ENCODE measurements at places on chromosomes 7 and 10.

DNA sequence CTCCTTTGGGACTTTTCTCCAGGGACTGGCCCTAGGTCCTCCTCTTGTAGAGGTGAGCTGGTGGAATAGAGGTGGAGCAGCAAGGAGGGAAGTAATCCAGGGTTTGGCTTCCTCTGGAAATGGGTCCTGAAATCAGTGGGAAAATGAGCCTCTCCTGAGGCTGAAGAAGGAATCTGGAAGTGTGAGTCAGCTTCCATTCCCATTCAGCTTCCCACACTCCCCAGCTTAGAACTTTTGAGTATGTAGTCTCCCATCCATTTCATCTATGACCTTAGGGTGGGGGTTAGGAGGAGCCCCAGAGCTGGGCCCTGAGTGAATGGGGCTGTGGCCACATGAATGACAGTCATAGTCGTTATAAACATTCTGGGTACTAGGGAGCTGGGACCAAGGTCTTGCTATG lies 17.7 kb downstream of the LDB1 start:
- DNase-seq: no peak

- DNase-seq: no peak
These were observed 19.5 kb downstream of the SCART1 start for GRCh38 chr10:133473270-133473669.

GRCh38 chr7:31603046-31603445 lies 84.0 kb upstream of the PPP1R17 start:
- DNase-seq: no peak

GRCh38 chr10:122181041-122181732 lies 89.9 kb upstream of the BTBD16 start:
- DNase-seq: no peak

DNA sequence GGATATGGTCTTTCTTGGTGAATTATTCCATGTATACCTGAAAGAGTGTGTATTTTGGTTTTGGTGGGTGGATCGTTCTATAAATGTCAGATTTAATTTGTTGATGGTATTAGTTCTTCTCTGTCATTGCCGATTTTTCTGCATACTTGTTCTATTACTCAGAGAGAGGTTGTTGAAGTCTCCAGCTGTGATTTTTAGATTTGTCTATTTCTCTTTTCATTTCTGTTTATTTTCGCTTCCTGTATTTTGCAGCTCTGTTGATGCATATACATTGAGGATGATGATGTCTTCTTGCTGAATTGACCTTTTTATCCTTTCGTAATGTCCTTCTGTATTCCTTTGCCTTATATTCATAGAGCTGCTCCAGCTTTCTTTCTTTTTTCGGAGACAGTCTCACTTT lies 12.1 kb upstream of the BHLHA15 start:
- DNase-seq: no peak

DNA sequence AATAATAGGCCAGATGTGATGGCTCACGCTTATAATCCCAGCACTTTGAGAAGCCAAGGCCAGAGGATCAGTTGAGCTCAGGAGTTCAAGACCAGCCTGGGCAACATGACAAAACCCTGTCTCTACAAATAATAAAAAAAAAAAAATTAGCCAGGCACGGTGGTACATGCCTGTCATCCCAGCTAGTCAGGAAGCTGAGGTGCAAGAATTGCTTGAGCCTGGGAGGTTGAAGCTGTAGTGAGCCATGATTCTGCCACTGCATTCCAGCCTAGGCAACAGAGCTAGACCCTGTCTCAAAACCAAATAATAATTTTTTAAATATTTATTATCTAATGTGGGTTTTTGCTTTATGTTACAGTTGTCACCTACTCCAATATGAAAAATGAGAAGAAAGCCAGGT lies 178.9 kb downstream of the ADK start:
- DNase-seq: no peak

GRCh38 chr7:43553999-43554398 lies 28.9 kb upstream of the STK17A start:
- peak; percentile 41 for DNase-seq

GRCh38 chr10:24862589-24862988 lies 89.8 kb downstream of the PRTFDC1 start:
- no peak for DNase-seq

Data from fibroblast of gingiva (primary cell).